Mucosa of descending colon (tissue), 3 donors: ENCODE measurements at places on chromosomes 13 and 19. TPM values are rescaled to one million over a fixed set of nuclear protein-coding genes. Genes with fewer than 3 reads are reported as not detected.

DNA sequence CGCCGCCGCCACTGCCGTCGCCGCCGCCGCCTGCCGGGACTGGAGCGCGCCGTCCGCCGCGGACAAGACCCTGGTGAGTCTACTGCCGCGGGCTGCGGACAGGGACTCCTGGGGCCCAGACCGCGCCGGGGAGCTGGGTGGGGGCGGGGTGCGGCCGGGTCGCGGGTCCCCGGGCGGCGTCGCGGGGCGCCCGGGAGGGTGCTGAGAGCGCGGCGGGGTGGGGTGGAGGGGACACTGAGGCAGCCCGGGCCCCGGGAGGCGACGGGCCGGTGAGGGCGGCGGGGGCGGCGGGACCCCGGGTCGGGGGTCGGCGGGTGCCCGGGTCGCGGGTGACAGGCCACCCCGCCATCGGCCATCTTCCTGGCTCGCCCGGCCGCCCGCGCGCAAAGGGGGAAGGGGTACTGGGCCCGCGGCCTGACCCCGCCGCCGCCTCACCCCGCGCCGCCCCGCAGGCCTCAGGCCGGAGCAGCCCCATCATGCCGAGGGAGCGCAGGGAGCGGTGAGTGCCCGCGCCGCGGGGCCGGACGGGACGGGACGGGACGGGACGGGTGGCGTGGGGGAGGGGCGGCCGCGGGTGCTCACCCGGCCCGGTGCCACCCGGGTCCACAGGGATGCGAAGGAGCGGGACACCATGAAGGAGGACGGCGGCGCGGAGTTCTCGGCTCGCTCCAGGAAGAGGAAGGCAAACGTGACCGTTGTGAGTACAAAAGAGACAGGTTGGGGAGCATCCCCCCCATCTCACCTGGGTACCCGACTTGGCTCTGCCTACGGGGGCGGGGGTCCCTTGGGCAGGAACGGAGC, 489 bp downstream of the CCNE1 start:
- peak; percentile 16 for DNase-seq

GRCh38 chr13:57326532-57326931, 159.5 kb downstream of the PRR20E start:
- no peak for DNase-seq

DNA sequence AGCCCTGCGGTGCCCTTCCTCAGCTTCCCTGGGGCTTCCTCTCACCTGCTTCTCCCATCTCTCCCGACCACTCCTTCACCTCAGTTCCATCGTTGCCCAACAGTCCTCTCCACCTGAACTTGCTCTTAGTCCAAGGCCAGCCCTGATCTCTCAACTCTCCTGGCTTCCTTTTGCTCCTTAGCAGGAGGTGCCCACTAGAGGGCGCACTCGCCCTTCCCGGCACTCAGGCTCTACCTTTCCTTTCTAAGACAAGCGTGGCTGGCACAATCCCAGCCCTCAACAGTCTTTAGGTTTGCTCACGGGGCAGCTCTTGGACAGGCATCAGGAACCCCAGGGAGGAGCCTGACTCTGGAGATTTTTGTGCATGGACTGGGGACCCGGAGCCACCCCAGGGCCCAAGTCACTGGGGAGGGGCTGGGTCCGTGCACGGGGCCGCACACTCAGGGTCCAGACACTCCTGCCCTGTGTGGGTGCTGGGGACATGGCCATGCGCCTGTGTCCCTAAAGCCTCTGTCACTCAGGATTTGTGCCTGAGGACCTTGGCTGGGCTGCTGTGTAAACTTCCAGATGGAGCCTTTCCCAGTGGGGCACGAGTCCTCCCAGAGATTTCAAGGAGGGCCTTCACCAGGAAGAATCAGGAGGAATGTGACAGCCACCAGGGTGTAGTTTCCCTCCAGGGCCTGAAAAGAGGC, 12.1 kb upstream of the CEACAM8 start:
- DNase-seq: peak; percentile 77

DNA sequence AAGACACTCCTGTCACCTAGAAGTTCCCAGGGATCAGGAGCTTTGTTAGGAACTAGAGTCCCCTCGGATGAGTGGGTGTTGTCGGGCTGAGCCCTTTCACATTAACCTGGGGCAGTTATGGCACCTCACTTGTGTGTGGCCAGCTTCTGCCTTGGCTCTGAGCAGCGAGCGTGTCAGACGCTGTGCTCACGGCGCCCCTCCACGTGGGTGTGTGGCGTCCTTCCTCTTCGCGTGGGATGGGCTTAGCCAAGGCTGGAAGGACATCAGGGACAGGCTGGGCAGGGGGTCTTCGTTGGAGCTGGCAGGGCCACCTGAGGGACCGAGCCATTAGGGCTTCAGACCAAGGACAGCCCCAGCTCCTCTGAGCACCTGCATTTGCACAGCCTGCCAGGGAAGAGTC, 23.4 kb downstream of the DOT1L start:
- no peak for DNase-seq

GRCh38 chr19:10184636-10185035, 10.1 kb downstream of the DNMT1 start:
- DNase-seq: no peak

GRCh38 chr13:113209336-113209758, at the start of gene CUL4A:
Gene CUL4A, plus strand, starts transcription at chr13:113209613. Its CDS starts 15 bp downstream, at chr13:113209628.
- DNase-seq: peak; percentile 91

DNA sequence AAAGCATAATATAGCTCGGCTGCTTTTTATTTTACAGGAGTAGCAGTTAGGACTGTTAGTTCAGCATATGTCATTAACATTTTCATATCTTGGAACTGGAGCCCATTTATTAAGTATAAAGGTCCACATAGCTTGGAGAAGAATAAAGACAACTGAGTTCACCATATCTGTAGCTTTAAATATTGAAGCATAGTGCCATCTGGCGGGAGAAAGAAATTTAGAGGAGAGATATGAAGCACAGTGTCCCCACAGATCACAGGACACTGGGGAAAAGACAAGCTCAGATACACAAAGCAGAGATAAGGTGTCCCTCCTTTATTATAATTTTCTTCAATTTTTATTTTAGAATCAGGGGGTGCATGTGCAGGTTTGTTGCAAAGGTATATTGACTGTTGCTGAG, 104.7 kb upstream of the FREM2 start:
- DNase-seq: no peak

DNA sequence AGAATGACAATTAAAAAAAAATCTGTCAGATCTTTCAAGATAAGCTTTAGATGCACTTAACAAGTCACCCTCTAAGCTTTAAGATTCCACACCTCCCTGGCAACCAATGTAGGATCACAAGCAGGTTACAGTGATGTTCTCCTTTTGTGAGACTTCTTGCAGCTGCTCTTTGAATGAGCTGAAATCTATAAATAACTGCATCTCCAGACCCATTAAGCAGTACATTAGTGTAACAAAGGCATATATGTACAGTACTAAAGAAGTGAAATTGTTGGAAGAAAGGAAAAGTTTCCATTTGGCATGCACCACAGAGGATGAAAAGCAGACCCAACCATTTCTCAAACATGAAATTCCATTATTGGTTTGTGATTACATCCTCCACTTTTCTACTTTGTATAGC, 364.7 kb downstream of the ENOX1 start:
- no peak for DNase-seq

- no peak for DNase-seq
Measured at GRCh38 chr13:40026741-40027140, 371.3 kb downstream of the COG6 start.

GRCh38 chr13:67259208-67259607, 29.1 kb upstream of the PCDH9 start:
- no peak for DNase-seq

GRCh38 chr19:45321848-45322247, 827 bp downstream of the CKM start:
- DNase-seq: no peak

DNA sequence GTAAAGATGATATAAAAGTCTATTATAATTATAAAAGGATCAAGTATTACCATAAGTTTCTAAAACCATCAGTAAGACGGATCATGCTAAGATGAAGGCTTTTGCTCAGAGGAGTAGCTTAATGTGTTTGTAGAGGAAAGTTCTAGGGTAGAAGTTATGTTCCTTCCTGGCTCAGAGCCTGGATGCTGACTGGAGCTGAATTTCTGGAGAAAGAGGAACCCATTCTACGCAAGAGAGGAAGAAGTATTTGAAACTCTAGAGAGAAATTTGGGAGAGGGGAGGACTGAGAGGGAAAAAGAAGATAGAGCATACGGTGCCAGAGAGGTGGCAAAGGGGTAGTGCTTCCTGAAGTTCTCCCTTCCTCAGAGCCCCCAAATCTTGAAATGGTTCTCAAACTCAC, 51.4 kb upstream of the SGCG start:
- peak; percentile 12 for DNase-seq

DNA sequence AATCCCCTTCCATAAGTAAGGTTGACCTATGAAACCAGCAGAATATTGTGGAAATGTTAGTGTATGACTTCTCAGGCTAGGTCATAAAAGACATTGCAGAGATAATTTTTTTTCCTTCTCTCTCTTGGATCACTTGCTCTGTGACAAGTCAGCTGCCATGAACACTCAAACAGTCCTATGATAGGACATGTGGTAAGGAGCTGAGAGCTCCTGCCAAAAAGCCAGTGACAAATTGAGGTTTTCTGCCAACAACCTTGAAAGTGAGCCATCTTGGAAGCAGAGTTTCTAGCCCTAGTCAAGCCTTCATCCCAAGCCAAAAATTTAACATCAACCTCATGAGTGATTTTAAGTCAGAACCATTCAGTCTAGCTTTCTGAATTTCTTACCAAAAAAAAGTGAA, 270.9 kb upstream of the NBEA start:
- no peak for DNase-seq

- DNase-seq: no peak
Measured at GRCh38 chr19:16052353-16052752, 23.9 kb upstream of the TPM4 start.

DNA sequence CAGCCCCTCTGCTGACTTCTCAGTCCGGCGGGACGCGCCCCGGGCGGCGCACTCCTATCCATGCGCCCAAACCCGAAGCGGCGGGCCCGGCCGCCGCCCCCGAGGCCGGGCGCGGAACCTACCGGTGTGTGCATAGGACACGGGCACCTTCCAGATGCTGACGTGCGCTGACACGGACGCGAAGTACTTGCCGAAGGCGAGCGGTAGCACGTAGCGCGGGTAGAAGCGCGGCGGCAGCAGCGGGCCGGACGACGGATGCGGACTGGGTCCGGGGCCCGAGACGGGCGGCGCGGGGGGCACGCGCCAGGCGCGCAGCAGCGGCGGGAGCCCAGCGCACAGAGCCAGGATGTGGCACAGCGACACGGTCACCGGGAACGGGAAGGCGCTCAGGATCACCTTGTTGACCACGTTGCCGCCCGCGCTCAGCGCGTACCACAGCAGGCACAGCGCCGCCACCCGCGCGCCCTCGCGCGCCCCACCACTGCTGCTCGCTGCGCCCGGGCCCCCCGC, 338 bp downstream of the SLC35E1 start:
- DNase-seq: no peak

GRCh38 chr13:74229242-74229641, 95.0 kb upstream of the KLF12 start:
- DNase-seq: no peak

DNA sequence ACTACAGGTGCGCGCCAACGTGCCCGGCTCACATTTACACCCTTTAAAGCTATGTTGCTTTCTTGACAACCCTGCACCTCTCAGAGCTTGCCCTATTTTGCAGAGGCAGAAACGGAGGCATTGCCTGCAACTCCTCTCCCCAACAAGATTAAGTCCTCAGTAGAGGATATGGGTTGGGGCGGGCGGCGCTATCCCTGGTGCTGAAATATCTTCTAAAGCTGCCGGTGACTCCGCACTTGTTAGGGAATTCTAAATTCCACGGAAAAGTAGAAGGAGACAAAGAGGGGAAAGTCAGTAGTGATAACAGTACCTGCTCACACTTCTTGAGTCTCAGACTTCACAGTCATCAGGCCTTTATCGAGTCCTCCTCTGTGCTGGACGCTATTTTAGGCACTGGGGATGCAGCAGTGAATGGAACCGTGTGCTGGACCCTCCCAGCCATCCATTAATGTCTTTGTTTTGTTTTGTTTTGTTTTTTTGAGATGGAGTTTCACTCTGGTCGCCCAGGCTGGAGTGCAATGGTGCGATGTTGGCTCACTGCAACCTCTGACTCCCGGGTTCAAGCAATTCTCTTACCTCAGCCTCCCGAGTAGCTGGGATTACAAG, 18.0 kb downstream of the SLC5A5 start:
- DNase-seq: no peak

GRCh38 chr13:95355494-95355893, 54.2 kb upstream of the ABCC4 start:
- DNase-seq: no peak

DNA sequence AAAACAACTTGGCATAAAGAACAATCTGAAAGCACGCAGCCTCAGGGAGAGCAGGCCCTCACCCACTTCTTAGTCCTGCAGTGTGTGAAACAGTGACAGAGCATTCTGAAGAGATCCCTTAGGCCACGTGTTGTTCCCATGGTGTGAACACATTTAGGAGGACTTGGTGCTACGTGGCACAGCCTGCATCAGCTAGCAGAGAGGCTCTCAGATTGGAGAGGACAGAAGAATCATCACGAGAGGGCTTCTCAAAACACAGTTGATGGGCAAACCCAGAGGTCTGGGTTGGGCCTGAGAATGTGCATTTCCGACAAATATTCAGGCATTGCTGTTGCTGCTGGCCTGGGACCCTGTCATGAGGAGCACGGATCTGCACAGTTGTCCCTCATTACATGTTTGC, 26.1 kb upstream of the TFDP1 start:
- no peak for DNase-seq

DNA sequence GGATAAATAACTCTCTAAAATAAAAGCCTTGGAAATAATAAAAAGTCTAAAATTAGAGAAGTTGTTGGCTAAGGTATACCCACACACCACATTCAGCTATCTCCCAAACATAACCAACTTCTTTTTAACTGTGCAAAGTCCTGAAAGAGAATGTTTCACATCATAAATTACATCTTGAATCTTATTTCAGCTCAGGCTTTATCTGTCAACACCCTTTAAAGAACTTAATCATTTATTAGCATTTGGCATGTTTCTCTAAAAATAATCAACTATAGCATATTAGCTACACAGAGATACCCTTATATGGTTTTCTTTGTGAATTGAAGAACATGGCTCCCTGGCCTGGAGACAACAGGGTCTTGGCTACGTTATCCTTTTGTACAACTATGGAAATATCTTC, 6.9 kb downstream of the EDNRB start:
- DNase-seq: no peak

DNA sequence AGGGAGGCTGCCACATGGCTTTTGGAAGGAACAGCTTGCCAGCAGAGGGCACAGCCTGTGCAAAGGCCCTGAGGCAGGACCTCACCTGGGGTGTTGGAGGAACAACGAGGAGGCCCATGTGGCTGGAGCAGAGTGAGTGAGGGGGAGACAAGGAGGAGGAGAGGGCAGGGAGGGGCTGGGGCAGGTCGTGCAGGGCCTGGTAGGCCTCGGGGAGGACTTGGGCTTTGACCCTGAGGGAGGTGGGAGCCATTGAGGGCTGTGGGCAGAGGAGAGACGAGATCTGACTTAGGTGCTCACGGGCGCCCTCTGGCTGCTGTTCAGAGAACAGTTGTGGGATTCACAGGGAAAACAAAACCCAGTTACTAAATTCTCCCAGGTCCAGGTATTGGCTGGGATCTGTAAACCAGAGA, 25.2 kb downstream of the ZNRF4 start:
- DNase-seq: peak; percentile 35

Gene SULT2B1
- total RNA-seq: 1.1 TPM

Gene THSD8
- total RNA-seq: 2.7 TPM

Gene LENG9
- total RNA-seq: 20.9 TPM

Gene TGFB1
- total RNA-seq: 21.8 TPM

Gene ZNF568
- total RNA-seq: 3.8 TPM

Gene CEACAM3
- 2.5 TPM for total RNA-seq

Gene ZBTB32
- total RNA-seq: not detected

Gene SPRY2
- 47.8 TPM for total RNA-seq

Gene TTC9B
- total RNA-seq: 2.0 TPM

Gene CGB1
- not detected for total RNA-seq

Gene SIGLEC12
- total RNA-seq: not detected

Gene SIGLEC5
- total RNA-seq: not detected
